ENCODE measurements at places on chromosomes 7 and 10.

DNA sequence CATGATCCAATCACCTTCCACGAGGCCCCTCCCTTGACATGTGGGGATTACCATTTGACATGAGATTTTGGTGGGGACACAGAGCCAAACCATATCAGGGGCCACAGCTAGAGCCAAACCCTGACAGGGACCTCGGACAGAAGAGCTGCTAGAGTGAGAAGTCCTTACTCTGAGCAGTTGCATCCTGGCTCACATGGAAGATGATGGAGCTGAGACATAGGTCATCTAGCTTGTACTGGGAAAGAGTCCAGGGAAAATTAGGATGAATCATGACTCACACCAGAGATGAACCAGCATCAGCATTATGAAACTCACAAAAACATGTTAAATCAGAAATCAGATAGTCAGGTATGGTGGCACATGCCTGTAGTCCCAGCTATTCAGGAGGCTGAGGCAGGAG, 12.8 kb upstream of the FMC1 start:
- DNase-seq = no peak

DNA sequence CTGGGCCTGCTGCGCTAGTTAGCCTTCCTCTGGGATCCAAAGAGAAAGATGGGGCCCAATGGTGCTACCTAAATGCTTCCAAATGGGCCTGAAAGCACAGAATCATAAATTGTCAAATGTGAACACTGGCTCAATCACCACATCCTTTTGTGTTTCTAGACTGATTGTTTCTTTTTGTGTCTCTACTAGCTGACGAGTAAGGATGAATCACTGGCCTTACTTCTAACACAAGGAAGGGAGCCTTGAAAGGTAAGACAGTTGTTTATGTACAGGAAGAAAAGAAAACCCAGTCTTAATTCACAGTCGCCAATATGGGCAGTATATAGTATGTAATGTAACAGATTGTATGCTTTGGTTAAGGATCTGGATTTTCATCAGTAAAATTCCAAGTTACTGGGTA, 89.5 kb downstream of the ZNF92 start:
- no peak for DNase-seq

DNA sequence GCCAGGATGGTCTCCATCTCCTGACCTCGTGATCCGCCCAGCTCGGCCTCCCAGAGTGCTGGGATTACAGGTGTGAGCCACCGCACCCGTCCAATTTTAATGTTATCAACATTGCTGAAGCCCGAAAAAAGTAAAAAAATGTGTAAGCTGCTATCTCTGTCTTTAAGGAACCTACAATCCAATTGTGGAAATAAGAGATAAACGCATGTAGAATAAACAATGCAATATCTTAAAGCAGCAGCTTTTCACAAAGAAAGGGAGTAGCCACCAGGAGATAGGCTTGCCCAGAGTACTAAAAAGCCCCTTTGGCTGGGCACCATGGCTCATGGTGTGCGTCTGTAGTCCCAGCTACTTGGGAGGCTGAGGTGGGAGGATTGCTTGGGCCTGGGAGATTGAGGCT, 282.9 kb upstream of the LYZL1 start:
- no peak for DNase-seq

GRCh38 chr7:144720149-144720548, 115.7 kb downstream of the TPK1 start:
- DNase-seq = no peak

DNA sequence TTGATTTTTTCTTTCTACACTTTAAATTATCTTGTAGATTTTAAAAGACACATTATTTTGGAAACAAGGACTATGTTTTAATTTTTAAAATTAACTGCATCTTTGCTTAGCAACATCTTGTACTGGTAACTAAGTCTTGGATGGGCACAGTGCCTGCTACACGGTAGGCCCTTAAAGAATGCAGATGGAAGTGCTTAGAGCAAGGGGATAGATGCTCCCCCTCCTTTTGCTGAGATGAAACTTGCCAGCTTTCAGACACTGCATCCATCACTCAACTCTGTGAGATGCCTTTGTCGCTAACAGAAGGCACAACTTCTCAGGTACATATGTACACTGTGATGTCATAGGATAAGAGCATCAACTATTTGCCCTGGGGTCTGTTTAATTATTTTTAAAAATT, 103.9 kb downstream of the LRRC18 start:
- DNase-seq = no peak

DNA sequence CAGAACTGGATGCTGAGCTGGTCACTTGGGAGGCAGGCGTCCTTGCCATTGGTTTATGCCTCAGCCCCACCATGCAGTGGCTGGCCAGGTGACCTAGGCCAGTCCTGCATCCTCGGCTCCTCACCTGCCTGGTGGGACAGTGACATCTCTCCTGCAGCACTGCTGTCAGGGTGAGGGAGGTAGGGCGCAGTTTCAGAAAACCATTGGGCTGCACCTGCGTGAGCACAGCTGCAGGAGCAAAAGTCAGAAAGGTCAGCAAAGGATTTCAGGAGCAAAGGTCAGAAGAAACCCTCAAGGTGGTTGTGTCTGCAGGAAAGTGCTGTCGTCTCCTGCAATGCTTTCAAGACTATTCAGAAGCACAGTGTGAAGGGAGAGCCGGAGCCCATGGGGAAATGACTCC, 48.1 kb downstream of the EGFR start:
- DNase-seq = no peak

DNA sequence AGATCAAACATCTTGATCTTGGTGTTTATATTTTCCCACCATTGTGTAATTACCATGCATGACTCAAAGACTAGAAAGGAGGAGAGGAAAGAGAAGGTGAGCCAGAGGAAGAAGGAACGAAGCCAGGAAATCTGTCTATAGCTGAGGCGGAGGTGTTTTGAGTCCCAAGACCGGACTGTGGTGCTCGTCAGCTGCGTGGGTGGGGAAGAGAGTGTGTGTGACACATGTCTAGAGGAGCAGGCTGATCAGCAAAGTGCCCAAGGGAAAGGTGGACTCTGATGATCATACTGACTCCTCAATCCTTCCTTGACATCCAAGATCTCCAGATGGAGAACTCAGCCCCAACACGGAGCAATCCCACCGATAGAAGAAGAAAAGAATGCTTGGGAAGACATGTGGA, 189.5 kb upstream of the MINDY3 start:
- DNase-seq = no peak

GRCh38 chr10:61761825-61762217, 99.1 kb downstream of the CABCOCO1 start:
- no peak for DNase-seq

Data from NCI-H2171 (cell line).